ENCODE measurements at places on chromosomes 3 and 15.

DNA sequence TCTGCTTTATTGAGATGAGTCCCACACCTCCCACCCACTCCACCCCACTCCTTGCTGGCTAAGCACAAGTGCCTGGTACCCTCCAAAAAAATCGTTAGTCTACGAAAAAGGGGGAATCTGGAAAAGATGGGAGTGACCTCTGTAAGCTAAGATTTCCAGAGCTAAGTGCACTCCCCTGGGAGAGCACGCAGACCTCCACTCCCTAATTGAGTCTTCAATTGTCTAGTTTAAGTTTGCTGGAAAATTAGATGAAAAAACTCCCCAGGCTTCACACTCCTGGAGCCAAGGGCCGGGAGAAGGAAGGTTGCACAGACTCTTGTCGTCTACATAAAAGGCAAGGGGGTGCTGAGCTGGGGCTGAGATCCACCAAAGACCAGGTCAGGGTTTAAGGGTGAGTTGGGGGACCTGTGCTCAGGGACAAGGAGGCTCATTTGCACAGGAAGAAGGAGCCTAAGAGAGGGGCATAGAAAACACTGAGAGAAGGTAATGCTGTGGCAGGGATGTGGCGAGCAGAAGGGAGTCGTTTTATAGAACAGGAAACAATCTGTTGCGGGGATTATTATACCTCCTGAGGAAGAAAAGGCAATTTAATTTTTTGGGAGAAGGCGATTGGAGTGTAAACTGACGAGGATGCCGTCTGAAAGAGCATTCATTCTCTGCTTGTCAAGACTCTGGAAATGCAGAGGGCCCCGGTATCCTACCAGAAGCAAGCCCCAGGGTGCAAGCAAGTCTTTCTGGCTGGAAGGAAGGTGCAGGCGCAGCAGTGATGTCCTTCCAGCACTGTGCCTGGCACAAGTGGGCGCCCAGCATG lies 126.5 kb upstream of the DLG1 start:
- no peak for DNase-seq

- DNase-seq: peak; percentile 63
Observed at GRCh38 chr3:65672871-65673815, 365.6 kb downstream of the MAGI1 start.

DNA sequence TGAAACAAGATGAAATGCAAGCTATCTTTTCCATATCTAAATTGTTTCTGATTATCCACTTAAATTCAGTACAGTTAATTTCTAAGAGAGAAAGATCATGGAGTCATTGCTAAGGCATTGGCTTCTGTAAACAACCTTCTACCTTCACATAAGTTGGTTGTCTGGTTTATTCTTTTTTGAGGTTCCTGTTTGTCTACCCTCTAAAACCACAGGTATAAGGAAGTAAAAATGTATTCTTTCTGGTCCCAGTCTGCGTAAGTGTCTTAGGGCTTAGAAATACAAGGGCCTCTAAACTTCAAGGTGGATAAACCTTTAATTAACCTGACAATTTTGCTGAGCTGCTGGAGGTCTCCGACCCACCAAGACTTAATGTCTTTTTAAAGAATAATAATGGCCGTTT lies 3.6 kb upstream of the ATOSA start:
- DNase-seq: no peak

- DNase-seq: no peak
Observed at GRCh38 chr15:93168910-93169309, 79.9 kb upstream of the RGMA start.

- DNase-seq: no peak
Observed at GRCh38 chr3:66411961-66412887, 88.6 kb downstream of the LRIG1 start.

DNA sequence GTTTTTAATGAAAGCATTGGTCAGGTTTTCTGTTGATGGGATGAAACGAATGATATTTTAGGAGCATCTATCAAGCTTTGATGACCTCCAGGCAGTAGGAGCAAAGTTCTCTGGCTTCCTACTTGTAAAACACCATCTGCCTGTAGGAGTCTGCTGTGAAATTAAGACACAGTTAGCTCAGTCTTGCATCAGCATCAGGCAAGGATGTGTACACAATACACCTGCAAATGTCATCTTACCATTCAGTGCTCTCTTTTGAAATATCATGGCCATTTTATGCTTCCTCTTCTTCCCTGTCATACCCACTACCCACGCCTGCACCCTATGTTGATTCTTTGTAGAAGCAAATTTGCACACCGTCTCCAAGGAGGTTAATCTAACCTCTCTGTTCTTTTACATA lies 38.2 kb downstream of the B3GALNT1 start:
- no peak for DNase-seq

DNA sequence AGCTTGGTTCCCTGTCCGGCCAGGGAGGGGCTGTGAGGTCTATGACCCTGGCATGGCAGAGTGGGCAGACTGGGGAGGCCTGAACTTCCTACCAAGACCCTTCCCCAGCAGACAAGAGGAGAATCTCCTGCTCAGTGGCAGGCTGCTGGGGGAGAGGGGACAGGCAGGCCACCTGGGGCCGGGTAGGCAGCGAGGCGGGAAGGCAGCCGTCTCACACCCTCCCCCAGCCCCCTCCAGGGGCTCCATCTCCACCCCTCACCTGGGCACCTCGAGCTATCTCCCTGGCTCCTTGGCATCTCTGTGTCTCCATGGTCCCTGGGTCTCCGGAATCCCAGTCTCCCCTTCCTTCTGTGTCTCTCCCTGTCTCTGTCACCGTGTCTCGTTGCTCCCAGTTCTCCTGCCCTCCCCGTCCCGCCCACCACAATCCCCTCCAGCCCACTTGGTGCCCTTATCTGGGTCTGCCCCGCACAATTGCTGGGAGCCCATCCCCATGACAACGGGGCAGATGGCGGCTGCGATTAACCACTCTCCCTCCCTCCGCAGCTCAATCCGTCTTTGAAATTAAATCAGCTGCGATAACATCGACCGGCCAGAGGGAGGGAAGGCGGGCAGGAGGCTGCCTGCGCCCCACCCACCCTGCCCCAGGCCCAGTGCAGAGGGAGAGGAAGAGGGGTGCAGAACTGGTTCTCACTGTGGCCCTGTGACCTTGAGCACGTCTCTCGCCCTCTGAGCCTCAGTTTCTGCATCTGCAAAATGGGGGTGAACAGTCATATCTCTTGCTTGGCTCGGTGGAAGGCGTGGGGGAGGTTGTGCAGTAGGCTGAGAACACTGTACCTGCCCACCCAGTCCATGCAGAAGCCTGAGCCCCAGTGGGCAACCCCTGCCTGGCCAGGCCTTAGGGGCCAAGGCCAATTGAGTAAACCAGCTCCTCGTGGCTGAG lies 9.6 kb downstream of the DNAJB8 start:
- no peak for DNase-seq

- DNase-seq: no peak
Observed at GRCh38 chr3:23182996-23183513, 20.1 kb upstream of the UBE2E2 start.

DNA sequence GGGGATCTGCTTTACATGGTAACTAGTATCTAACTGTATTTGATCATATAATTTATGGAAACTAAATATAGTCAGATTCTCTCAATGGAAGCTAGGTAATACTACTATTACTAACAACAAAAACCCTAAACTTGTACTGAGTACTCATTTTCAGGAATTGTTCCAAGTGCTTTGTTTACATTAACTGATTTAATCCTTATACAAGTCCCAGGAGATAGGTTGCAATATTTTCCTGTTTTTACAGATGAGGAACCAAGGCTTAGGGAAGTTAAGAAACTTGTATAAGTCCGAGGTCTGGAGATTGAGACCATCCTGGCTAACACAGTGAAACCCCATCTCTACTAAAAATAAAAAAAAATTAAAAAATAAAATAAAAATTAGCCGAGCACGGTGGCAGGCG lies 7.5 kb upstream of the MTHFS start:
- DNase-seq: no peak

DNA sequence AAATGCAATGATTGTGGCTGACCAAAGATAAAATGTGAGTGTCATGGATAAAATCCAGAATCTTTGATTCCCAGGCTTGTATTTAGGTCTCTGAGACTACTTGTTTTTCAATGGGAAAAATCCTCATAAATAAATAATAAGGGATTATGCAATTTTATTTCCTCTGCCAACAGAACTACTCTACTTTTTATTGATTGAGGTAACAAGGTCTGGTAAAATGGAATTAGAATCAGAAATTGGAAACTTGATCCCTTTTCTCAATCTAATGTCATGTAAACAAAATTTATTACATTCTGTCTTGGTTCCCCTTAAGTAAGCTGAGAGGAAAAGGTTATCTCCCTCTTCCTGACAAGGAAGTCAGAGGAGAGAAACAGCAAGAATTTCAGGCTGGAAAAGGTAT lies 48.3 kb upstream of the CCDC50 start:
- DNase-seq: no peak

DNA sequence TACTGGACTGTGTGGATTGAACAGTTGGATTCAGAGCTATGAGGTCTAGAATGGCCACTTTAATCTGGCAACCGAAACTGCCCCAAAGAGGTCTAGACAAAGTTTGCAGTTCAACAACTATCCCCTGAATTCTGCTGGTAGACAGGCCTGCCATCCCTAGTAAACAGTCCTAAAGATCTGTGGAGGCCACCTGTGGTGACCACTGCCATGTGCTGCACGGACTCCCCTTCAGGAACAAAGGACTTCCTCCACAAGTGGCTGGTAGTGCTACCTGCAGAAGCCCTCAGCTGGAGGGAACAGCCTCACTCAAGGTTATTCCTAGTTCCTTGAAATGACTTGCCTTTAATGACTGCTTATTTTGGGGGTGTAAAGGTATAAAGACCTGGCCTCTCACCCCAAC lies 6.1 kb downstream of the TNFAIP8L3 start:
- no peak for DNase-seq

DNA sequence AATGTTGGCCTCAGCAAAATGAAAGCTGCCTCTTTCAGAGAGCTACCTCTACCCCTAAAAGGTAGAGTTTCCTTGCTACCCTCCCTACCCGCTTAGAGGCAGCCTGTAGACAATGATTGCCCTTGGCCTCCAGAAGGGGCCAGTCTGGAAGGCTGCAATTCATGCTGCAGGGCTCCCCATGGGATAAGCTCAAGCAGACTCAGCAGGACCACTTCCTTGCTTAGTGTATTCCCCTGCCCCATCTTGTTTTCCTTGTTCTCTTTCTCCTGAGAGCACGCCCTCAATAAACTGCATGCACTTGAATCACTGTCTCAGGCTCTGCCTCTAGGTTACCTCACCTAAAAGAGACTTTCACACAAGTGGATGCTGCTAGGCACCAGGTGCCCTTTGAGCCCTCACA lies 134.0 kb upstream of the CTNNB1 start:
- DNase-seq: no peak

DNA sequence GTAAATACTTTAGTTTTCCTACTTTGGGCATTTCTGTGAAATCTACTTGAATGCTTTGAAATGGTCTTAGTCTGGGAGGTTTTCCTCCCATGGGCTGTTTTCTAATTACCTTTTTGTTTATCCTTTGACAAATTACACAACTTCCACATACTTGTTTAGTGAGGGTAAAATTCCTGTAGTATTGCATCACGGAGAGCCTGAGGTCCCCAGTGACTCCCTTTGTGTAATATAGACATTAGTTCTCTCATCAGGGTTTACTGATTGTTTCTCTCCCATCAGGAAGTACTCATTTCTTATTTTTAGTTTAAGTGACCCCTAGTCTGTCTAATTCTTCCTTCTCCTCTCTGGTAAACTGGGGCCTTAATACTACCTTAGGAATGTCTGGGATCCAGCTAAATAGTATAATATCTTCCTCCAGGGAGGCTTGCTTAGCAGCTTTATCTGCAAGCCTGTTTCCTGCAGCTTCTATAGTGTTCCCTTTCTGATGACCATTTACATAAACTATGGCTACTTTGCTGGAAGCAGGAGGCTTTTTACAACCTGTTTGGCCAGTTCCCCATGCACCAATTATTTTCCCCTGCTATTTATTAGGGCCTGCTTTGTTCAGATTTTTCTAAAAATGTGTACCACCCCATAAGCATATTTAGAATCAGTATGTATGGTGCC lies 87.2 kb upstream of the XCR1 start:
- peak; percentile 70 for DNase-seq

DNA sequence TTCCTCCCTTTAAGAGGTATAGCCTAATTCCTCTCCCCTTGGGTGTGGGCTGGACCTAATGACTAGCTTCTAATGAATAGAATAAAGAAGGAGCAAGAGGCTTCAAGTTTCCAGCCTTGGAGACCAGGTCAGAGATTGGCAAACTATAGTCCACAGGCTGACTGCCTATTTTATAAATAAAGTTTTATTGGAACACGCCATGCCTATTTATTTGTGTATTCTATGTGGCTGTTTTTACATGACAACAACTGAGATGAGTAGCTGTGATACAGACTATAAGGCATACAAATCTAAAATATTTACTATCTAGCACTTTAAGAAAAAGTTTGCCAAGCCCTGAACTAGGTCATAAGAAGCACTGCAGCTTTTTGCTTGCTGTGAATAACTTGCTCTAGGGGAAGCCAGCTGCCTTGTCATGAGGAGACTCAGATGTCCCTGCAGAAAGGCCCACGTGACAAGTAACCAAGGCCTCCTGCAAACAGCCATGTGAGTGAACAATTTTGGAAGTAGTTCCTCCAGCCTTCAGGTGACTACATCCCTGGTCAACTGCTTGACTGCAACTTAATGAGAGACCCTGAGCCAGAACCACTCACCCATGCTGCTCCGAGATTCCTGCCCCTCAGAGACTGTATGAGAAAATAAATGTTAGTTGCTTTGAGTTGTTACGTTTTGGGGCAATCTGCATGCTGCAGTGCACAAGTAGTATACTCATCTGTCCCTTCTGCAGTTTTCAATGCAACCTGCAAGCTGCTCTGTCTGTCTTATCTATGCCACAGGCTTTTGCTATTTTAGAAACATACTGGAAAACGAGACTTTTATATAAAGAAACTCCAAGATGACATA lies 21.1 kb upstream of the MAP3K13 start:
- no peak for DNase-seq

DNA sequence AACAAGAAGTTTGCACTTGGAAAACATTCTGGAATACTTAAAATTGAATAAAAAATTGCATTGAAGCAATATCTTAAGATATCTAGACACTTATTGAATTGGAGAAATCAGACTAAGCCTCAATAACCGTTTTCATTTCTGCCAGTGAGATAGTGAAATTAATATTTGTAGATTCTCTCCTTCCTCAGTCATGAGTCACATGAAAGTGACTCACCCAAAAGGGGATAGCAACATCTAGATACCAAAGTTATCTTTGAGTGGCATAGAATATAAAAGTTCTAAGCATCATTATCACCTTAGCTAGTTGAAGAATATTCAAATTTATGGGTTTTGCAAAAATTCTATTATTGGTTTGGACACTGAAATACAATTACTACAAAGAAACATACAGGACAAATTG lies 614.8 kb upstream of the ZNF717 start:
- no peak for DNase-seq

DNA sequence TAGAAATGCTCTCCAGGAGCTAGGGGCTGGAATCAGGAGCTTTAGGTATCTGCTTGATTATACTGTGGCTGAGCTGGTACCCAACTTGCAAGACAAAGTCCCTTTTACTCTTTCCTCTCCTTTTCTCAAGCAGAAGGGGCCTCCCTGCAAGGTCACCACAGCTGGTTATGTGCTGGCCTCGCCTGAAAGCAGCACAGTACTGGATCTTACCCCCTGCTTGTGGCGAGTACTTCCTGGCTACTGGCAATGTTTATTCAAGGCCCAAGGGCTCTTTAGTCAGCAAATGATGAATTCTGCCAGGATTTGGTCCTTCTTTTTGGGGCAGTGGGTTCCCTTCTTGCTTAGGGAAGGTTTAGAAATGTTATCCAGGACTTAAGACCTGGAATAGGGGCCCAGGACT lies 234.6 kb downstream of the RAP2B start:
- DNase-seq: no peak
